Endothelial cell of umbilical vein (primary cell): ENCODE measurements at places on chromosomes 7 and 10. TPM values are rescaled to one million over a fixed set of nuclear protein-coding genes. Genes with fewer than 3 reads are reported as not detected.

DNA sequence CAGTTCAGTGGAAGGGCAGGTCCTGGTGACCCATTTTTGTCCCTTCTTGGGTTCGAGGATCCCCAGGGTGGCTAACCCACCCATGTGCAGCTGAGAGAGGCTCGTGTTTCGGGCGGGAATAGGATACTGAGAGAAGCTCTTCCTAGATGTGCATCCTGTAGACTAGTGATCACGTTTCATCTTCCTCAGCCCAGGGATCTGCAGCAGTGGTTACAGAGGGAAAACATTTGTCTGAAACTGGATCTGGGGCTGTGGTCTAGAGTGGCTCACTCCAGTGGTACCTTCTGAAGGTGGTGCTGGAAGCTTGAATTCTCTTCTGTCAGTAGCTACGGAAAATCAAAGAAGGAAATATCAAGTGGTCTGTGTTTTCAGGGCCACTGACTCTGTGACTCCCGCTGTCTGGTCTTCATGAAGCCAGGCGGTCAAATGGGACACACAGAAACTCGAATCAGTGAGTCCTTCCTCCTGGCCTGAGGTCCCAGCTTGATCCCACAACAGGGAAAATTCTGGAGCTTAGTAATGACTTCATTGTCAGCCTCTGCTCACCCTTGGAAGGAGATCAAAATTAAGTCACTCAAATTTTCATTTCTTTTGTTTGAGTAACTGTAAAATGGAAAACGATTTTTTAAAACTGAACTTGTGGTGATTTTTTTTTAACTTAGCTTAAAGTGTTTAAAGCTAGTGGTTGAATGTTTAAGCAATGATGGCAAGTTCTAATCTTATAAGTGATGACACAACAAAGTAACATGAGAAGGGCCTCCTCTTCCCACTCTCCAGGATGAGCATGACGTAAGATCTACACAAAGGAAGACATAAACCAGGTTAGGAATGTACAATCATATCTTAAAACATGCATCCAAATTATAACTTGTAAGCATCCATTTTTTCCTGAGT lies 469.3 kb upstream of the KLF6 start:
- H3K4me1 ChIP-seq: no peaks in the 10 kb centered on the region
- no peak overlapping the region for H3K4me3 ChIP-seq
- no peaks in the 10 kb centered on the region for H3K36me3 ChIP-seq
- no peak for DNase-seq
- no peaks in the 10 kb centered on the region for H3K27me3 ChIP-seq

GRCh38 chr10:49569031-49569631 lies 30.2 kb upstream of the ERCC6 start:
- no peak overlapping the region for H3K27ac ChIP-seq
- peaks cover 6% of the 10 kb centered on the region for H3K27me3 ChIP-seq
- no peaks in the 10 kb centered on the region for H3K36me3 ChIP-seq
- DNase-seq: no peak
- no peak overlapping the region for H3K4me3 ChIP-seq

The SEC61A2 gene
- 7.3 and 9.5 TPM in 2 replicates for total RNA-seq

- no peak overlapping the region for H3K27ac ChIP-seq
- no peaks in the 10 kb centered on the region for H3K36me3 ChIP-seq
- H3K27me3 ChIP-seq: no peaks in the 10 kb centered on the region
- no peak overlapping the region for H3K4me3 ChIP-seq
- H3K4me1 ChIP-seq: no peaks in the 10 kb centered on the region
- no peak for DNase-seq
Measured at GRCh38 chr10:104483582-104483981, 129.9 kb downstream of the CFAP58 start.

DNA sequence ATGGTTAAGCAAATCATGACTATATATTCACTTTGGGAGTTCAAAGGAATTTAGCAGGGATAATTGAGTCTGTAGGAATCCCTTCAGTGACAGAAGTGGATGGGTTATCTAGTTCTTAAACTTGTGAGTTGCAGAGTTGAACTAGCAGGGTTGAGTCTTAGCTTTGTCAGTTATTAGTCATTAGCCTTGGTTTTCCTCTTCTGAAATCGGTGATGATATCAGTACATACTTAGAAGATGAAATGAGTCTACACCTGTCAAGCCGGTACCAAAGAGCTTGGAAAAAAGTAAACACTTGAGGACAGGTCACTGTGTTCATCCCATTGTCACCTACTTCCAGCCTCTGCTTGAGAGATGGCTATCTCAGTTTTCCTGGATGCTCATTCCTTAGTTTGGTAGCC lies 73.5 kb downstream of the BUB3 start:
- H3K36me3 ChIP-seq: no peaks in the 10 kb centered on the region
- no peaks in the 10 kb centered on the region for H3K4me1 ChIP-seq
- H3K4me3 ChIP-seq: no peak overlapping the region
- H3K27ac ChIP-seq: no peak overlapping the region
- DNase-seq: no peak
- H3K27me3 ChIP-seq: no peaks in the 10 kb centered on the region

DNA sequence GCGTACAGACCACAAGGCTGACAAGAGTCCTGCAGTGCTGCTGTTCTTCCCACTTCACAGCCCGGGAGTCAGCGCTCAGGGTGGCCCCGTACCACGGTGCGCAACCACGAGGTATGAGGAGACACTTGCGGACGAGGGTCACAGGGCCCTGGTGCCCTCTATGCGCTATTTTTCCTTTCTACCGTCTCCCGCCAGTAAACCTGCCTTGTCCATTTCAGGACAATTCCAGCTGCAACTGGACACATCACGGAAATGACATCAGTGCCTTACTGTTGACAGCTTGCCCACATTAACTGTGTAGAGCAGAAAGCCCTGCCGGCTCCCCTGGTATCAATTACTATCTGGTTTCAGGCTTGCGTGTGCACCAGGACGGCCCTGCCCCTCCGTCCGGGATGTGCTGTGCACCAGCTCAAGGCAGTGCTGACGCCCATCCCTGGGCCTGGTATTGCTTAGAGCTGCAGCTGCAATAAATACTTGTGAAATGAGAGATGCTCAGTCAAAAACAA lies 65.1 kb downstream of the ZRANB1 start:
- no peaks in the 10 kb centered on the region for H3K27me3 ChIP-seq
- H3K27ac ChIP-seq: no peak overlapping the region
- DNase-seq: no peak
- H3K36me3 ChIP-seq: peaks cover 35% of the 10 kb centered on the region
- no peak overlapping the region for H3K4me3 ChIP-seq

The GRM3 gene
- total RNA-seq: not detected in 2 replicates

GRCh38 chr7:151823566-151824372 lies 53.1 kb downstream of the PRKAG2 start:
- peaks cover 5% of the 10 kb centered on the region for H3K27me3 ChIP-seq
- no peaks in the 10 kb centered on the region for H3K4me1 ChIP-seq
- H3K36me3 ChIP-seq: no peaks in the 10 kb centered on the region
- no peak overlapping the region for H3K27ac ChIP-seq
- H3K4me3 ChIP-seq: no peak overlapping the region
- DNase-seq: peak; percentile 12

GRCh38 chr7:28879105-28879504 lies 79.0 kb downstream of the TRIL start:
- no peak for DNase-seq
- H3K27ac ChIP-seq: no peak overlapping the region
- H3K36me3 ChIP-seq: no peaks in the 10 kb centered on the region
- peaks cover 5% of the 10 kb centered on the region for H3K27me3 ChIP-seq

The OPALIN gene
- total RNA-seq: not detected in 2 replicates

The TMEM229A gene
- not detected in 2 replicates for total RNA-seq

- H3K4me1 ChIP-seq: peaks cover 5% of the 10 kb centered on the region
- no peaks in the 10 kb centered on the region for H3K36me3 ChIP-seq
- DNase-seq: peak; percentile 18
- H3K4me3 ChIP-seq: peak within 1 kb of the TSS; percentile 42
- H3K27me3 ChIP-seq: peaks cover 16% of the 10 kb centered on the region
- H3K27ac ChIP-seq: no peak within 1 kb of the TSS
Measured at GRCh38 chr10:59709395-59710125, at the start of gene SLC16A9. Gene SLC16A9 (minus strand): TSS chr10:59709850. CDS start chr10:59684291, 25,559 bp downstream.

GRCh38 chr10:44467090-44467489 lies 82.2 kb upstream of the CXCL12 start:
- no peaks in the 10 kb centered on the region for H3K36me3 ChIP-seq
- H3K4me1 ChIP-seq: no peaks in the 10 kb centered on the region

- H3K4me3 ChIP-seq: no peak overlapping the region
- DNase-seq: no peak
- H3K4me1 ChIP-seq: no peaks in the 10 kb centered on the region
- peaks cover 21% of the 10 kb centered on the region for H3K27me3 ChIP-seq
- H3K27ac ChIP-seq: no peak overlapping the region
Measured at GRCh38 chr10:101207026-101207425, 22.2 kb downstream of the LBX1 start.

- no peak overlapping the region for H3K27ac ChIP-seq
- H3K27me3 ChIP-seq: no peaks in the 10 kb centered on the region
- H3K36me3 ChIP-seq: no peaks in the 10 kb centered on the region
- no peak overlapping the region for H3K4me3 ChIP-seq
- H3K4me1 ChIP-seq: peaks cover 4% of the 10 kb centered on the region
- DNase-seq: no peak
Measured at GRCh38 chr7:17319164-17320101, 21.0 kb downstream of the AHR start.

The ENTPD7 gene
- total RNA-seq: 18.5 and 20.6 TPM in 2 replicates

DNA sequence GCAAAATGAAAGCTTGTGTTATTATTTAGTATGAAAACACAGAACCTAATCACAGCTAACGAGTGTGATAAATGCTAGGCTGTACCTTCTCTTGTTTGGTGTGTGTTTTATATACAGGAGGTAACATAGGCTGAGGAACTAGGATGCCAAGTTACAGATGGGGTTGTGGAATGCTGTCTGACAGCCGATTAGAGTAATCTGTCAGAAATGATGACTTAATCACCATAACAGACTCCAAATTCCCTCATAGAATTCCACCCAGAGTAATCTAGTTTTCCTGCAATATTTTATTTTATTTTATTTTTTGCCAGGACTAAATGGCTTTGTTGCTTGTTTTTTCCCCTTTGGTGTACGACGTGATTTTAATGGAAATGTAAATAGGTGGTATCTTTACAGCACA lies 221.2 kb downstream of the CELF2 start:
- no peak for DNase-seq
- H3K36me3 ChIP-seq: no peaks in the 10 kb centered on the region
- no peaks in the 10 kb centered on the region for H3K4me1 ChIP-seq
- no peak overlapping the region for H3K4me3 ChIP-seq
- H3K27ac ChIP-seq: no peak overlapping the region

The ZNF239 gene
- 0.44 and 0.51 TPM in 2 replicates for total RNA-seq

DNA sequence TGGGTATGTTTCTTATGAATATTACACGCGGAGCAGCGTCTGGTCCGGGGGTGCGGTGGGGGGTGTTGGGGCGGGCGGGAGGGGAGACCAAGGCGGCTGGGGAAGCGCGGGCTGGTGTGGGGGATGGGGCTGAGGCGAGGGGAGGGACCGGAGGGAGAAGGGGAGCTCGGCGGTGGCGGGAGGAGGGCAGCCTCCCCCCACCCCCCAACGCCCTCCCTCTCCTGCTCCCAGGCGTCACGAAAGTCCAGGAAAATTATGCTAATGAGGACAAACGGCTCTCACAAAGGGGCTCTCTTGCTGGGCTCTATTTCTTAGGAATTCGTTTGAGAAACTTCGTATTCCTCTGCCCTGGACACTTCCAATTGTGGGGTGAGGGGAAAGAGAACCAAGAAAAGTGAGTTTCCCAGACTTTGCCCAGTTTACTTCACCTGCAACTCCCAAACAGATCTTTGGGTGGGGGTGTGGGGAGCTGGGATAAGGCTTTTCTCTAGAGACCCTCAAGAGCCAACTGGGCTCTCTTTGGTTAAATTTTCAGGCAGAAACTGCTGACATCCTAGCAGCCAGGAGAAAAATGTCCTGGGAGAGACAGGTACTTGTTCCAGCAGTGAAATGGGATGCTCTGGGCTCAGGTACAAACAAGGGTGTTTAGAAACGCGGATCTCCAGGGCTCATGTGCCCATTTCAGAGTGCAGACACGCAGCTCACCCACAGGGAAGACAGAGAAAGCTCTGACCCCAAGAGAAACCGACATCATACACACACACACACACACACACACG lies 11.7 kb upstream of the HOXA2 start:
- peaks cover 72% of the 10 kb centered on the region for H3K4me1 ChIP-seq
- peaks cover 5% of the 10 kb centered on the region for H3K36me3 ChIP-seq
- DNase-seq: peak; percentile 75
- H3K27ac ChIP-seq: peak overlapping the region; percentile 98
- no peaks in the 10 kb centered on the region for H3K27me3 ChIP-seq
- peak overlapping the region; percentile 88 for H3K4me3 ChIP-seq

- DNase-seq: no peak
- no peak overlapping the region for H3K27ac ChIP-seq
- no peaks in the 10 kb centered on the region for H3K4me1 ChIP-seq
Measured at GRCh38 chr10:23417254-23417653, 21.6 kb upstream of the OTUD1 start.

The PPP1R9A gene
- 3.0 and 3.2 TPM in 2 replicates for total RNA-seq

DNA sequence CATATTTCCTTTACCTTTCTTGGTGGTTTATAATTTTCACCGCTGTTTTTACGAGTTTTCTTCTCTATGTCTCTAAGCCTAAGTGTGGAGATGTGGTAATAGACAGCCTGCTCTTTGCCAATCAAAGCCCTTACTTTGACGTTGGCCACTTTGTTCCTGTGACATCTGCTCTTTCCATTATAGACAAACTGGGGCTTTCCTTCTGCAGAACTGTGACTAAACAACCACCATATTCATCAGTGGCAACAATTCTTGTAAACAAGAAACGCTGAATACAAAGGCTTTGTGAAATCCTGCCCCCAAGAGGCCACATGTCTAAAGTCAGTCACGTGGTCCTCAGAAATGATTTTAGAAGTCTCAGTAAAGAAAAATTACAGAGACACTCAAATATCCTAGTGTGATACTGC lies 59.6 kb upstream of the CAPZA2 start:
- no peak overlapping the region for H3K4me3 ChIP-seq
- H3K36me3 ChIP-seq: no peaks in the 10 kb centered on the region
- peaks cover 14% of the 10 kb centered on the region for H3K4me1 ChIP-seq
- H3K27me3 ChIP-seq: no peaks in the 10 kb centered on the region

The TAS2R41 gene
- not detected in 2 replicates for total RNA-seq

- no peak overlapping the region for H3K4me3 ChIP-seq
- no peak for DNase-seq
- peaks cover 3% of the 10 kb centered on the region for H3K36me3 ChIP-seq
- no peaks in the 10 kb centered on the region for H3K27me3 ChIP-seq
Measured at GRCh38 chr7:92720604-92721350, 115.6 kb downstream of the CDK6 start.

DNA sequence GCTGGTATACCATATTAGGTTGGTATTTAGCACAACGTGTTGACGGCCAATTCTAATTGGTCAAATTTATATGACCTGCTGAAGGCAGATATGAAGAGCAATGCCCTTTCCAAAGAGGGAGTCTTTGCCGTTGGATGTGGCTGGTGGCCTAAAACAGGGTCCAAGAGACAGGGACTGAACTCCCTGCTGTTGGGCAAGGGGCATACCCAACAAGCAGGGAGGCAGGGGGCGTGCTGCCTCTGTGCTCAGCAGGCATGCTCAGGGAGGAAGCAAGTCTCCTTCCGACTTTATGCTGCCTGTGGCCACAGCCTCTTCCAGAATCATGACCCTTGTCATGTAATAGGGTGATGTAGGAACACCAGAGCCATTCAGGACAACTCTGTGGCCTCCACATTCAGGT lies 167.7 kb upstream of the NPVF start:
- H3K4me1 ChIP-seq: no peaks in the 10 kb centered on the region
- no peak overlapping the region for H3K4me3 ChIP-seq
- H3K36me3 ChIP-seq: no peaks in the 10 kb centered on the region
- H3K27ac ChIP-seq: no peak overlapping the region

The ZEB1 gene
- total RNA-seq: 117 and 130 TPM in 2 replicates
